ENCODE measurements at places on chromosomes 2 and 18.

DNA sequence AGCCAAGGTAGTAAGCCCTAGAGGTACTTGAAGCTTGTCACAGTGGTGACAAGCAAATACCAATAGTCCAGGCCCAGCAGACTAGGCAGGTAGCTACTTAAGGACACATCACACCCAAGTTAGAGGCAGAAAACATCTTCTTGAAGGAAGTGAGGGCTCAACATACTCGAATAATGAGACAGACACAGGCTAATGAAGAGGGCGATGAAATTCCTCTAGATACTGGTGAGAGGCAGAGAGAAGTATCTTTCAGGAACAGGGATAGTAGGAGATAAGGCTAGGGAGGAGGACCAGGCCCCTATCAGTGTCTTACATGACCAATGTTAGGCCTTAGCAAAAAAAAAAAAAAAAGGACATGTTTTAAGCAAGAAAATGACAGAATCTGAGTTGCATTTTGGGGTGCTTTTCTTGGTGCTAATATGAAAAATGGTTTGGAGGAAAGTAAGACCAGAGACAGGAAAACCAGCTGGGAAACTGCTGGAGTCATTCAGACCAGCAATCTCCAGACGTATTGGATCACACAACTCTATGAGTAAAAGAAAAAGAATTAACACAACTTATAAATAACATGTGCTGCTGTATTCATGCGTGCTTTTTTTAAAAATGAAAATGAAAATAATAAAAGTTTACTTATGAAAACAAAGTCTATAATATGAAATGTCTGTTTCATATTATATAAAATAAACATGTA lies 37.7 kb downstream of the COBLL1 start:
- DNase-seq = no peak

GRCh38 chr18:58590839-58591238 lies 38.1 kb downstream of the ALPK2 start:
- DNase-seq = no peak

- DNase-seq = no peak
Observed at GRCh38 chr2:196143730-196144131, 27.6 kb downstream of the STK17B start.

GRCh38 chr18:79641722-79642497 lies 37.7 kb upstream of the CTDP1 start:
- no peak for DNase-seq

GRCh38 chr2:210961249-210961648 lies 404.9 kb downstream of the CPS1 start:
- no peak for DNase-seq

DNA sequence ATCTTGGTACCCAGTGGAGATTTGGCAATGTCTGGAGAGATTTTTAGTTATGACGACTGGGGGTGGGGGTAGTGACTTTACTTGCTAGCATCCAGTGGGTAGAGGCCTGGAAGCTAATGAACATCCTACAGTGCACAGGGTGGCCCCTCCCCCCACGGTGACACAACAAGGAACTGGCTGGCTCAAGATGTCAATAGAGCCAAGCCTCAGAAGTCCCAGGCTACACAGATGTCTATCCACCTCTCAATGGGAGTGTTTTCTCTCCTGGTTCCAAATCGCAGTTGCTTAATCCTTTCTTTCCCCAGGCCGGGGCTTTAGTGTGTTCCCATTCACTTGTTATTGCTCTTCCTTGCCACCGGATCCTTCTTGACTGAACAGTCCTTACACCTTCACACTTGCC lies 9.3 kb upstream of the CCBE1 start:
- no peak for DNase-seq

- no peak for DNase-seq
Observed at GRCh38 chr18:3717376-3718025, 267.5 kb downstream of the TGIF1 start.

DNA sequence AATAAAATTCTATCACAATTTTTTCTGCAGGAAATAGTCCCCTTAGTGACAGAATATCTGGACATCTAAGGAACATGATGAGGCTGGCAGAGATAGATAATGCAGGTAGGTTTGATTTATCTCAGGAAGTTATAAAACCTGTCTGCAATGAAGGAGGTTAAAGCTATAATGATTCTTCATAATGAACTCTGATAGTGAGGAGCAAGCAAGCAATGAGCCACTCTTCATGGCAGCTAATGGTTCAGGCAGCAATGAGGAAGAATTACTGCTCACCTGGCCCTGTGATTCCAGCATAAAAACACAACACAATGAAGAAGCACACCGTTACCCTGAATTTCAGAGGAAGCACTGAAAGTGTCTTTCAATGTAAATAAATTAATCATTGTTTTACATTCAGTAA lies 599.6 kb upstream of the PKDCC start:
- DNase-seq = no peak

DNA sequence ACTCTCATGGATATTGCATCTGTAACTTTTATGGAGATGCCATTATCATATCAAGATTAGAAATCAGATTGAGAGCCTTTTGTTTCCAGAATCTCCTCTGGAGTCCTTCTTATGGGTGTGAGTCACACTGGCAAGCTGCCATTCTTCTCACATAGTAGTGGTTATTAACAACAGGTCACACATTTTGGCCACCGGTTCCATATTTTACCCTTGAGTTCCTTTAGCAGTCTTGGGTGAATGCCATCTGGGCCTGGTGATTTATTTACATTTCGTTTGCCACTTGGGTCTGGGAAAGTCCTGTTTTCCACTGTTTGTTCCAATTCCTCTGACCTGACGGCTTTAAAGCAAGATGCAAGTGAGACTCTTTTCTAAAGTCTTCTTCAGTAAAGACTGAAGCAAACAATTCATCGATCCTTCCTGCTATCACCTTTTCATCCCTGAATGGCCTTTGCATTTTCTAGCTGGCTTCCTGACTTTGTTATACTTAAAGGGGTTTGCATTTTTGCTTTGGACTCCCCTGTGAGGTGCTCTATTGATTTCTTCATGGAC lies 80.5 kb upstream of the CAVIN2 start:
- DNase-seq = no peak

- DNase-seq = no peak
Observed at GRCh38 chr2:54605836-54606235, 117.6 kb upstream of the EML6 start.

- peak; percentile 26 for DNase-seq
Observed at GRCh38 chr18:69659142-69659651, 258.5 kb downstream of the DOK6 start.

GRCh38 chr2:138321458-138321857 lies 180.1 kb upstream of the SPOPL start:
- DNase-seq = no peak

DNA sequence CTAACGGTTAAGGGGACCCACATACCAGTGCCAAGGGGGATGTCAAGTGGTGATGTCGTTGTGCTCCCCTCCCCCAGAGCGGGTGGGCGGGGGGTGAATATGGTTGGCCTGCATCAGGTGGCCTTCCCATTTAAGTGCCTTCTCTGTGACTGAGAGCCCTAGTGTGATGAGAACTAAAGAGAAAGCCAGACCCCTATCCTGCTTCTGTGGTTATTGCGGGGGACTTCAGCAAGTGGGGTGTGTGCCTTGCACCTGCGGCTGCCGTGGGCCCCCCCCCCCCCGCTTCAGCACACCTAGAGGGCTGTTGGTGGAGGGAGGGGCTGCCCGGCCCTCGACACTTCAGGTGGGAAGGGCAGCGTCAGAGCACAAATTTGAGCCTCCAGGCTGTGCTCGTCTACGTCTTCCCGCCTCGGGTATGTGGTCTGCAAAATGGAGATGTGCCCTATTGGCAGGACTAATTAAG lies 6.1 kb downstream of the CTDSP1 start:
- DNase-seq = peak; percentile 42

DNA sequence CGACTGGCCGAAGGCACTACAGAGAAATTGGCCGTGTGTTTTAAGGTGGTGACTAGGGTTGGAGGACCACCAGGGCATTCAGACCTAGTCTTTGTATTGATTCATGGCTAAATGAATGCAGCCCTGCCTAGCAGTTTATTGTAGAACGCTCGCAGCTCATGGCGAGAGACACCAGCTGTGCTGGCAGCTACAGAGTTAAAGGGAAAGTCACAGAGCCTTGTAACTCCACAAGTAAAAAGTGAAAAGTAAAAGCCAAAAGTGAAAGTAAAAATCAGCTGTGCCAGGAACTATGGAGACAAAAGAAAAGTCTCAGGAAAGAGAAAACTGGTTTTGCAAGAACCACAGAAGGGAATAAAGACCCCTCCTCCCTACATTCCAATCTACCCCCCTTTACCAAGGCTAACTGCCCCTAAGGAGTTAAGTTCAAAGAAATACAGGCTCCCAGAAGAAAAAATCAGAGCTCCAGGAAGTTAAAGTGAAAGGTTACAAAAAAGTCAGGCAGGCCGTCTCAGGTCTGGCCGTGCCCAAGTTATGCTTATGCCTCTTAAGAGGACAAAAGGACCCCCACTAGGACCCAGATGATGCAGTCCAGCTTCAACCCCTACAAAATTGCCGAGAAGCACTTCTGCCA lies 46.4 kb upstream of the SELENOI start:
- no peak for DNase-seq

DNA sequence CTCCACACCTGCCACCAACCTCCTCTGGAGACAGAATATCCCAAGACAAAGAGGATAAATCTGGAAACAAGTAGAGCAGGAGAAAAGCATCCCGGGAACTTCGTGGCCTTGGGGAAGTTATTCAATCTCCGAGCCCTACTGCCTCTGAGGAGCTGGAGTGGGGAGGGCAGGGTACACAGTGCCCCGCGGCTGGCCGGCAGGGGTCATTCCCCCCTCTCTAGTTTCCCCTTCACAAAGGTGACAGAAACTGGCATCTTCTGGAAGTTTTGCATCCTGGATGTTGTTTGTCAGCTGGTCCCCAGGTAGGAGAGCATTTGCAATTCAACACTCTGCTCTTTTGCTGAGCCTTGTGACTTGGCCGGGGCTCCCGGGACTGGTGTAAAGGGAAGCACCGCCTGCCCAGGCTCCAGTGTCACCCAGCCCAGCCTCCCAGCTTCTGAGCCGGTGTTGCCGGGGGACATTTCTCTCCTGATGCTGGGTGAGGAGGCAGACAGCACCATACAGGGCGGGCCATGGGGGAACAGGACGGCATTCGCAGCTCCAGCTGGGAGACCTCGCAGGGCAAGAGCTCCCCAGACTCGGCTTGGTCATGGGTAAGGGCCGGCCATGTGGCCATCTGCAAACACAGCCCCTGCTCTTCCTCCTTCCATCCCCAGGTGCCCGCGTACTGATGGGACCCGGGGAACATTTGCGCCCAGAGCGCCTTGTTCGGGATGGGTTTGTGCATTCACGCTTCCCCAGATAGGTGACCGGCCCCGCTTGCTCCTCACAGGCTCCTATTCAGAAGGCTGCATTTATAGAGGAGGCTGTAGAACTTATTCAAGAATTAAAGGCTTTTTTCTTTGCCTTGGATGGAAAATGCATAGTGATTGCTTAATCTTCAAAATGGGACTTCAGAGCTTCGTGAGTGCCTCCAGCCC lies 7.4 kb upstream of the NTSR2 start:
- no peak for DNase-seq

DNA sequence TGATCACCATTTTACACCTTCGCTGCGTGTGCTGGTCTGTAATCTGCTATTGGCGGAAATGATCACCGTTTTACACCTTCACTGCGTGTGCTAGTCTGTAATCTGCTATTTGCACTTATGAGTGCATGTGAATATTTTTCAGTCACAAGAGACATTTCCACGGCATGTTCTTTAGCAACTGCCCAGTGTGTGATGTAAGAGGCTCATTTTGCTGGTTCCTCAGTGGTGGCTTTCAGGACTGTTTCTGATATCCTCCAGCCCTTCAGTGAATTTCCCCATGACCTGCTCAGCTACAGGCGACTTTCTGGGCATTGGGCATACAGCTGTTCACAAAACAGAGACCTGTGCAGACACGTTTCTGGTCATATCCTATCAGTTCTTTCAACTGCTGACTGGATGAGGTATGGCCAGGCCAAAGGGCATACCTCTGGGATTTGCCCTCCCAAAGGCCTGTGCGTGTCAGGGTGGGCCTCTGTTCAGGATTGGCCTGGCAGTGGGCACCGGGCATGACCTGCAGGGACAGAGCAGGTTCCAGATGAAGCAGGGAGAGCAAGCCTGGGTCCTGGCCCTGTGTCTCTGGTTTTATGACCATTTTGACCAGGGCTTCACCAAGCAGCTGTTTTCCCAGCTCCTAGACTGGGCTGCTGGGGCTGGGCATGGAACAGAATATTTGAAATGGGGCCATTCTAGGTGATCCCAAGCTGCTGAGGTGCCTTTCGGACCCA lies 521 bp upstream of the PROM2 start:
- no peak for DNase-seq

DNA sequence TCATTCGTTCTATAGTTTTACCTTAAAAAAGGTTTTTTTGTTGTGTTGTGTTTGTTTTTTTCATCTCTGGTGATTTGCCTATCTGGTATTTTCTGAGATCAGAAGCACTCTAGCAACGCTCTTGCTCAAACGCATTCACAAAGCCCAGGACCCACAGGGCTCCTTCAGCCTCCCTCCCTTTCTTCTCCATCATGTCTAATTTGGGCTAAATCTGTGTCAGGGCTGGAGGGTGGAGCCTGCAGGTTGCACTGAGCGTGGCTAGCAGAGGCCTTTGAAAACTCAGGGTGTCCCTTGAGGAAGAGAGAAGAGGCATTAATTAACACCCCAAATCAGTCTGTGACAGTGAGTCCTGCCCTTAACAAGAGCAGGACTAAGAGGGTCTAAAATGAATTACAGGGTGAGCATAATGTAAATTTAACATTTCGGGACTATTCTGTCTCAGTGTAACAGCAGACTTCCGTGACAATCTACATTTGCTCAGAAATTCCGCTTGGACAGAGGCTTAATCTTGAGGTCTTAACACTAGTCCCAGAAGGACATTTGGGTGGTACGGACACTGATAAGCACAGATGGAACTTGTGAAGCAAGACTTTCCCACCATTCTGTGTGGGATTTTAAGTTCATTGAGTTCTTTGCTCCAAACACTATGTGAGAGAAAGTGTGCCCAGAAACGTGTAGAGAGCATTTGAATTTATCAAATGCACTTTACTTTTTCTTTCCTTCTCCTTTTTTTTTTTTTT lies 174.4 kb upstream of the APCDD1 start:
- DNase-seq = no peak
